ENCODE measurements at places on chromosomes 7 and 10.

DNA sequence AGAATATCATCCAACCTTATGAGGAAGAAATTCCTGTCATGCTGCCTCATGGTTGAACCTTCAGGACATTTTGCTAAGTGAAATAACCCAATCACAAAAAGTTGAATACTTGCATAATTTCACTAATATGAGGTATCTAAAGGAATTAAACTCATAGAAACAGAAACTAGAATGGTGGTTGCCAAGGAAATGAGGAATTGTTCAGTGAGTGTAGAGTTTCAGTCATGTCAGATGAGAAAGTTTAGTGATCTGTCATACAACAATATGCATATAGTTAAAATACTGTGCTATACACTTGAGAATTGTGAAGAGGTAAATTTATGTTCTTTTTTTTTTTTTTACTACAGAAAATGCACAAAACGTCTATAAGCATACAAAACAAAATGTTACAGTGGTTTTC, 60.7 kb downstream of the R3HCC1L start:
- no peak for DNase-seq

GRCh38 chr10:112361951-112362751, 11.8 kb upstream of the ACSL5 start:
- DNase-seq: no peak

DNA sequence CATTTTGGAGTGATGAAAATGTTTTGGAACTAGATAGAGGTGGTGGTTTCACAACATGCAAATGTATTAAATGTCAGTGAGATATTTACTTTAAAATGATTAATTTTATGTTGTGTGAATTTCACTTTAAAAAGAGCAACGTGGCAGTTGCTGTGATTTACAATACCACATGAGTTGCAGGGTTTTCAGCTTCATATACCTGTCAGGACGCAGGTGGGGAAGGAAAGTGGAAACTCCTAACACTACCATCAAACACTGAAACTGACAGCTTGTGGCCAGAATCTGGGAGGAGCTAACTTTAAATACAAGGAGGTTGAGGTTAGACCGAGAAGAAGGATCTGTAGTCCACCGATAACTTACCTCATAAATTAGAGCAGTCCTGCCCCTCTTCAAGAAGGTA, 168.9 kb upstream of the TMEM72 start:
- no peak for DNase-seq

GRCh38 chr7:144836545-144836842, 641 bp upstream of the TPK1 start:
- no peak for DNase-seq

DNA sequence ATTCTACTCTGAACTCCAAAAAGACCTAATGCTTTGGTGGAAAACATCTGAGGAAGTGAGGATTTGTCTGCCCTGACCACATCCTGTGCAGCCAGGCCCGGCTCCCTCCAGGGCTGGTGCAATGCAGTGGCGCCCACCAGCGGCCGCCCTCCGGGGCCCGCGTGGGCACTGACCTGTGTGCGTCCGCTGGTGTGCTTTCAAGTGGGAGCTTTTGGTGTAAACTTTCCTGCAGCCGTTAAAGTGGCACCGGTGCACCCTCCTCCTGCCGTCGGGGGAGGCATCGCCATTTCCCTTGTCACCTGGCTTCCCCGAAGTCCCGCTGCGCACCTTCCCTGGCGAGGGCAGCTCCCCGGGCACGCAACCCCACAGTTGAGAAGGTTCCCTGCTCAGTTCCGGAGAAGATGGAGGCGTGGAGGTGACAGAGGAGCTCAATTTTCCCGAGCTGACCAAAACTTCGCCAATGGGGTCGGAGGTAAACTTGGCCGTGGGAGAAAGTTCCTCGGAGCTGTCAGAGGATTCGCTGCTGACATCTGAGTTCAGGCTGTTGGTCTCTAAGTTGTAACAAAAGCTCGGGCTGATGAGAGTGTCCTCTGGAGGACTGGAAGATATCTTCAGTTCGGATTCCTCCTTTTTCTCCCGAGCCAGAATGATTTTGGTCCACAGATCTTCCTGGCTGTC, 3.4 kb downstream of the KLF6 start:
- DNase-seq: no peak

DNA sequence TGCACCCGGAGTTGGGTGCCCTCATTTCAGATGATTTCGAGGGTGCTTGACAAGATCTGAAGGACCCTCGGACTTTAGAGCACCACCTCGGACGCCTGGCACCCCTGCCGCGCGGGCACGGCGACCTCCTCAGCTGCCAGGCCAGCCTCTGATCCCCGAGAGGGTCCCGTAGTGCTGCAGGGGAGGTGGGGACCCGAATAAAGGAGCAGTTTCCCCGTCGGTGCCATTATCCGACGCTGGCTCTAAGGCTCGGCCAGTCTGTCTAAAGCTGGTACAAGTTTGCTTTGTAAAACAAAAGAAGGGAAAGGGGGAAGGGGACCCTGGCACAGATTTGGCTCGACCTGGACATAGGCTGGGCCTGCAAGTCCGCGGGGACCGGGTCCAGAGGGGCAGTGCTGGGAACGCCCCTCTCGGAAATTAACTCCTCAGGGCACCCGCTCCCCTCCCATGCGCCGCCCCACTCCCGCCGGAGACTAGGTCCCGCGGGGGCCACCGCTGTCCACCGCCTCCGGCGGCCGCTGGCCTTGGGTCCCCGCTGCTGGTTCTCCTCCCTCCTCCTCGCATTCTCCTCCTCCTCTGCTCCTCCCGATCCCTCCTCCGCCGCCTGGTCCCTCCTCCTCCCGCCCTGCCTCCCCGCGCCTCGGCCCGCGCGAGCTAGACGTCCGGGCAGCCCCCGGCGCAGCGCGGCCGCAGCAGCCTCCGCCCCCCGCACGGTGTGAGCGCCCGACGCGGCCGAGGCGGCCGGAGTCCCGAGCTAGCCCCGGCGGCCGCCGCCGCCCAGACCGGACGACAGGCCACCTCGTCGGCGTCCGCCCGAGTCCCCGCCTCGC, at the start of gene EGFR:
Gene EGFR (plus strand): TSS at position 657 of the 830 bp plus-strand sequence. CDS start 261 bp downstream, outside the sequence.
- DNase-seq: no peak

GRCh38 chr10:13959443-13960359, 371.0 kb downstream of the FRMD4A start:
- no peak for DNase-seq

DNA sequence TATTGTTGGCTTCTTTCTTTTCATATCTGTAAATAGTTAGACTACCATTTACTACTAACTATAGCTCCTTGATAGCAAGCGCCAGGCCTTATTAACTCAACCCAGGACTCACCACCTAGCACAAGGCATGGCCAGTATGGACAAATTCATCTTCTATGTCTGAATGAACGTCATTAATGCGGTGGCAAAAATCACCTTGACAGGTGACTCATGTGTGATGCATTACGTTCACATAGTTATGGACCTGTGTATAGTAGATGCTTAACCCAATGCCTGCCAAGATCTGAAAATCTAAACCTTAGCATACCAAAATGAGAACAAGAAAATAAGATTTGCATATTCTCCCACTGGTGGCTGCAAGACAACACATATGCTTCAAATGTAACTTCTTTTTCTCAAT, 300.8 kb downstream of the PARD3 start:
- DNase-seq: no peak

- DNase-seq: no peak
Observed at GRCh38 chr7:154450451-154450850, 398.3 kb downstream of the DPP6 start.

DNA sequence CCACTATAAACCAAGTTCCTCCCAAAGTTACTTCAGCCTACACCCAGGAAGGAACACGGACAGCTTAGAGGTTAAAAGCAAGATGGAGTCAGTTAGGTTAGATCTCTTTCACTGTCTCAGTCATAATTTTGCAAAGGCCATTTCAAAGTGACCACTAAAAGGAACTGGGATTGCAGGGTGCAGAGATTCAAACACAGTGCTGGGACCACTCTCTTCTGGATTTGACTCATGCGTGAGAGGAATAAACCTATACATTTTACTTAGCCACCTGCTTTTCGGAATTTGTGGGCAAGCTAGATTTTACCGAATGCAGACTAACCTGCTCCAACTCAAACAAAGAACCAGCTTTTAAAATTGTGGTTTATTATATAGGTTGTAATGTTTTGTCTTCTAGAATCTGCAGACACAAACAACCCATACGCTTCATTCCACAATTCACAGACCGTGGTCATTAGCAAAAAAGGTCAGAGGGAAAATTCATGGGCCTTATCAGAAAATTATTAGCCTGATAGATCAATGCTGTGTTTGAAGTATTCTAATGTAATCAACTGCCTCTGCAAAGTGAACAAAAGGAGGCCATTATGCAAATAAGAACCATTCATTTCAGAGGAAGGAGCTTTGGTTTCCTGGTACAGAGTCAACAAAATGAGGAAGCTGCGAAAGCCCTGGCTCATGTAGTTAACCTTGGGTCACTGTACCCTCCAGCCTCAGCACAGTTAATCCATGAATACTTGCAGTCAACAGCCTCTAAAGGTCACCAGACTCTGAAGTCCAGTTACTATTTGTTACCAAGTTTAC, 342.7 kb upstream of the KLF6 start:
- peak; percentile 28 for DNase-seq
